ENCODE measurements at places on chromosomes 11 and 22.

- no peak overlapping the region for H3K4me3 ChIP-seq
- no peak overlapping the region for H3K27ac ChIP-seq
- no peaks in the 10 kb centered on the region for H3K36me3 ChIP-seq
- DNase-seq: no peak
Measured at GRCh38 chr11:3020011-3020410, 27.9 kb upstream of the NAP1L4 start.

GRCh38 chr11:95575517-95575916 is 214.1 kb downstream of the FAM76B start:
- no peak for DNase-seq
- H3K4me3 ChIP-seq: no peak overlapping the region

DNA sequence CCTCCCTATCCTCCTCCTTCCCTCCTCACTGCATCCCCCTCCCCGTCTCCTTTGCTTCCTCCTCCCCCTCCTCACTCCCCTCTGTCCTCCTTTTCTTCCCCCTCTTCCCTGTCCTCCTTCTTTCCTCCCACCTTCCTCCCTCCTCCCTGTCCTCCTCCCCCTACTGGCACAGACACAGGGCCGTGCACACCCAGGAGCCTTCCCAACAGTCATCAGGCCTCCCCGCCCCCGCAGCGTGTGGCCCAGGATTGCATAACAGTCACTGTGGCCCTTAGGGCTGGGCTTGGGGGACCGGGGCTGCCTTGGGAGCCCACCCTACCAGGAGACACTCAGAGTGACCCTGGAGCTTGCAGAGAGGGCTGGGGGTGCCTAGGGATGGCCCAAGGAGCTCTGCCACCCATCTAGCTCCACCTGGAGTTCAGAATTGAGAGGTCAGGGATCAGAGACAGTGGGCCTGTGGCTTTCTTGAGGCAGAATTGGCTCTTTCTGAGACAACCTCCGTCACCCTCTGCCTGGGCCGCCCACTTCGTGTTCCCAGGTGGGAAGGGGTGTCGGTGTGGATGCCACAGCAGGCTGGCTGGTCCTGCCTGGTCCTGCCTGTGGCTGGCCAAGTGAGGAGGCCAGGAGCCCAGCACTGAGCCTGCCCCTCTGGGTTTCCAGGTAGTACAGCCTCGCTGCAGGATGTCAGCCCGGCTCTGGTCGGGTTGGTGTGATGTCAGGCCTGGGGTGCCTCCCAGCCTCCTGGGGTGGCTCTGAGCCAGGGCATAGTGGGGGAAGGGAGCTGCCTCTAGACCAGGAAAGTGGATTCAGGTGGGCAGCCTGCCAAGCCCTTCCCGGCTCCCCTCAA is 1.6 kb downstream of the SPI1 start:
- H3K4me1 ChIP-seq: no peaks in the 10 kb centered on the region
- no peaks in the 10 kb centered on the region for H3K27me3 ChIP-seq
- no peak overlapping the region for H3K4me3 ChIP-seq
- no peak overlapping the region for H3K27ac ChIP-seq
- H3K36me3 ChIP-seq: no peaks in the 10 kb centered on the region
- DNase-seq: no peak

DNA sequence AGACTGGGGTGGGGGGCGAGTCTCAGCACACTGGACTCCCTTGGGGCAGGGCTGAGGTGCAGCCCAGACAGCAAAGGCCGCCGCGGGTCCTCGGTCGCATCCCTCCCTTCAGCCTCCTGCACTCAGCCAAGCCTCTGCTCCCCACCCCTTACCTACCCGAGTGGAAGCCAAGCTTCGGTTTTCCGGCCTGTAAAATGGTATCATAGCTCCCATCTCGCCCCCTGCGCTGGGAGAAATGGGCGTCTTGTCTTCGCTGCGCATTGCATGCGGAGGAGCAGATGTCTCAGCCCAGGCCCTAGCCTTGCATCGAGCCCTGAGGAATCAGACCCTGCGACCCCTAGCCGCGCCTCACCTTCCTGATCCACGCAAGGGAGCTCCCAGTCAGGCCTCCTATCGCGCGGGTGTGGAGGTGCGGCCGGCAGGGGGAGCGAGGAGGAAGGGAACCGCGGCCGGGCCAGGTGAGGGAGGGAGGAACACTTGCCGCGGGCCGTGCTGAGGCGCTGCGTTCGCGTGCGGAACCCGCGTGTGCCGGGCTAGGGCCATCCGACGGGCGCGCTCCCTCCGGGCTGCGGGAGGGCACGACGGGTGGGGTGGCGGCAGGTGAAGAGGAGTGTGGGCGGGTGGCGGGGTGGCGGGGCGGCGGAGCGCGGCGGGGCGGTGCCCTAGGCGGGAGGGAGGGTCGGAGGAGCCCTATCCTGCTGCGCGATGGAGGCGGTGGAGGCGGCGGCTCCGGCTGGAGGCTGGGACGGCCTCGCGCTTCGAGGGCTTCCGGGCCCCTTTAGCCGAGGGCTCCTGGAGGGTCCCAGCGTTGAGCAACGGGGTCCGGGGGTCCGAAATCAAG is 4.1 kb upstream of the TBX1 start:
- no peaks in the 10 kb centered on the region for H3K27me3 ChIP-seq
- H3K27ac ChIP-seq: no peak overlapping the region
- H3K4me3 ChIP-seq: no peak overlapping the region
- no peaks in the 10 kb centered on the region for H3K36me3 ChIP-seq

DNA sequence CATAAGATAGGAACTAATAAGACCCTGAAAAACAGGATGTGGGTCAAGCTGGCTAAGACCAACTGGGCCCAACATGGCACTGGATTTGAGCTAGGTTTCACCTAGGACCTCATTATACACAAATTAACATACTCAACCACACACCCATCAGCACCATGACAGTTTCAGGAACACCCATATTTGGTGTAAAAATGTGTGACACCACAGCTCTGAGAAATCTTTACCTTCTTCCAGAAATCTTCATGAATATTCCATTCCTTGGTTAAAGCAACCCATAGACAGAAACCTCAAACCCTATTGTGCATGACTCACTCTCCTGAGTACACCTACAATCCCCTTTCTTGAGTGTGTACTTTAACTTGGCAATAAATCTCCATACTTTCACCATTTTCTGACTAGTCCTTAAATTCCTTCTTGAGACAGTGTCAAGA is 378.8 kb downstream of the DYNC2H1 start:
- no peaks in the 10 kb centered on the region for H3K4me1 ChIP-seq
- no peak overlapping the region for H3K27ac ChIP-seq
- H3K36me3 ChIP-seq: no peaks in the 10 kb centered on the region
- DNase-seq: no peak
- no peak overlapping the region for H3K4me3 ChIP-seq

GRCh38 chr11:75268626-75269366 is 28.2 kb downstream of the TPBGL start:
- H3K4me1 ChIP-seq: no peaks in the 10 kb centered on the region
- H3K27ac ChIP-seq: no peak overlapping the region
- no peaks in the 10 kb centered on the region for H3K36me3 ChIP-seq

DNA sequence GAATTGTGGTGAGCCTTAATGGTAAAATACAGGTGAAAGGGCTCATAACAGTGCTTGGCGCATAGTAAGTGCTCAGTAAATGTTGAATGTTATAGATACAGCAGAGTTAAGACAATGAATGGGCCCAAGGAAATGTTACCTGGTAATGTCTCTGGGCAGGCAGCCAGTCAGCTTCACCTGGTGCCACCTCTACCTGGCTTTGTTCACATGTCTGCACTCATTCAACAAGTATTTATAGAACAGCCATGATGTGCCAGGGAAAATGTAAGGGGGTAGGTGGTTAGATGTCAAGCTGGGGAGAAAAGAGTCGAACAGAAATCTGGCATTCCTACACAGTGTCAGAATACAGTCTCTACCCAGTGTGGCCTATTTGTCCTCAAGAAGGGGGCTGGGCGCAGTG is 238.8 kb upstream of the SYN3 start:
- DNase-seq: no peak
- H3K27ac ChIP-seq: no peak overlapping the region
- no peaks in the 10 kb centered on the region for H3K36me3 ChIP-seq
- no peaks in the 10 kb centered on the region for H3K27me3 ChIP-seq
- H3K4me1 ChIP-seq: no peaks in the 10 kb centered on the region

- no peak overlapping the region for H3K27ac ChIP-seq
- DNase-seq: no peak
- no peaks in the 10 kb centered on the region for H3K36me3 ChIP-seq
- no peak overlapping the region for H3K4me3 ChIP-seq
- no peaks in the 10 kb centered on the region for H3K27me3 ChIP-seq
Measured at GRCh38 chr11:61959114-61959513, 8.3 kb downstream of the FTH1 start.

DNA sequence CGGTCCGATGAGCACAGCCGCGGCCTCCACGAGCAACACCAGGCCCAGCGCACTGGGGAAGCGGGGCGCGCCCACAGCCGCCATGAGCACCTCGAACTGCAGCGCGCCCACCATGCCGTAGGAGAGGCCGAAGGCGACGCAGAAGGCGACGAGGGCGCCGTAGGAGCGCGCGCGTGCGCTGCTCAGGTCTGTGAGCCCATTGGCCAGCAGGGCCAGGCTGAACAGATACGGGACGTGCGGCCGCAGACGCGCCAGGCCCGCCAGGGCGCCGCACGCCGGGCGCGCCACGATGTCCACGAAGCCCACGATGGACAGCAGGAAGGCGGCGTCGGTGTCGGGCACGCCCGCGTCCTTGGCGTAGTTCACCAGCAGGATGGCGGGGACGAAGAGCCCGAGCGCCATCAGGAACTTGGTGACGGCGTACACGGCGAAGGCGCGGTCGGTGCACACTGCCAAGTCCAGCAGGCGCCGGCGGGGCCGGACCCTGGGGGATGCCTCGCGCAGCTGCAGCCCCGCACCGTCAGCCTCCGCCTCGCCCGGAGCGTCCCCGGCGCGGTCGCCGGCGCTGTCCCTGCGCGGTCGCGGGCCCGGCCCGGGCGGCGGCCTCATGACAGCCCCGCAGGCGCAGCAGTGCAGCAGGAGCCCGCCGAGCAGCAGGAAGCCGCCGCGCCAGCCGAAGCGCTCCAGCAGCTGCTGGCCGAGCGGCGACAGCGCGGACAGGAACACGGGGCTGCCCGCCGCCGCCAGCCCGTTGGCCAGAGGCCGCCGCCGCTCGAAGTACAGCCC is 2.9 kb downstream of the SLC16A8 start:
- H3K27me3 ChIP-seq: no peaks in the 10 kb centered on the region
- H3K36me3 ChIP-seq: no peaks in the 10 kb centered on the region
- peaks cover 18% of the 10 kb centered on the region for H3K4me1 ChIP-seq
- H3K27ac ChIP-seq: no peak overlapping the region
- DNase-seq: peak; percentile 49

DNA sequence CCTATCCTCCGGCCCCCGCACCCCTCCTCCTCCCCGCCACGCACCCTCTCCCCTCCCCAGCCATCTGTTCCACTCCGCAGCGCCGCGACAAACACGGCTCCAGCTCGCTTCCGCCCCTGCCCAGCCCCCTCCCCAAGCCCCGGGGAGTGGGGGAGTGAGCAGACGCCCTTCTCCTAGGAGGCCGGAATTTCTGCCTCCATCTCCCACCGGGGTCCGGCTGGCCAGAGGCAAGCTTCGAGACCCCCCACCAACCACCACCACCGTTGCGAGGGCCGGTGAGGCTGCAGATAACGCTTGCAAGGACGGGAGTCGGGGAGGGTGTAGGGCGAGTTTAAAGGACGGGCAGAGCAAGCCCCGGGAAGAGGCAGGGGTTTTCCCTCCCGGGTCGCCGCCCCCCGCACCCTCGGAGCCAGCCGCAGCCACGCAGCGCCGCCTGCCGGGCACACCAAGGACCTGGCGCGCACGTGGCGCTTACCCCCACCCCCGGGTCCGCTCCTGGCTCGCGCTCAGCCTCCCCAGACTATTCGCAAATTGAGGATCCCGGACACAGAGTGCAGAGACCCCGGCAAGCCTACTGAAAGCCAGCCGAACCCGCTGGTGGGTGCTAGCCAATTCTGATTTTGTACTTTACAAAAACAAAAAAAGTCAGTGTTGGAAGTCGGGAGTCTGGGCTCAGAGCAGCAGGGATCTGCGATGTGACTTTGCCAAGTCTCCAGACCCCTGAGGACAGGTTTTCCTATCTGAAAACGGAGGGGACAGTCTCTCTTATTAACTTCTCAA is 22.6 kb downstream of the RTN4RL2 start:
- H3K36me3 ChIP-seq: no peaks in the 10 kb centered on the region
- no peaks in the 10 kb centered on the region for H3K27me3 ChIP-seq
- peak; percentile 61 for DNase-seq
- peak overlapping the region; percentile 38 for H3K4me3 ChIP-seq
- H3K27ac ChIP-seq: no peak overlapping the region

- H3K4me1 ChIP-seq: no peaks in the 10 kb centered on the region
- H3K36me3 ChIP-seq: no peaks in the 10 kb centered on the region
- no peak overlapping the region for H3K27ac ChIP-seq
- H3K4me3 ChIP-seq: no peak overlapping the region
- no peaks in the 10 kb centered on the region for H3K27me3 ChIP-seq
Measured at GRCh38 chr22:26041931-26042330, 127.3 kb upstream of the SEZ6L start.

GRCh38 chr11:131370901-131371790 is 731 bp downstream of the NTM start:
- no peak for DNase-seq
- no peak overlapping the region for H3K4me3 ChIP-seq
- peaks cover 10% of the 10 kb centered on the region for H3K4me1 ChIP-seq
- no peak overlapping the region for H3K27ac ChIP-seq
- H3K27me3 ChIP-seq: no peaks in the 10 kb centered on the region

DNA sequence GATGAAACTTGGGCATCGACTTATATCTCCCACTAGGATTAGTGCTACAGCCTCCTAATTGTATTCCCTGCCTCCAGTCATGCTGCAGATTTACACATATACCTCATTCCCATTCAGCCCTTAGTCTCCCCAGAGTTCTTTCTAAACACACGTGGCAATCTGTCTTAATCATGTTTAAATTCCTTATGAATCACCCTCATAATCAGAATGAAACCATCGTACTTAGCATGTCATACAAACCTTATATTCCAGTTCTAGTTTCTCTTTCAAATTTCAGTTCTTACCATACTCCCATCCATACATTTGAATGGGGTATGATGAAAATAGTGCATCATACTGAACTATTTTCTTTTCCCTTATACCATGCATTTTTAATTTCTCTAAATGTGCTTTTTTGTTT is 6.0 kb upstream of the OR10A2 start:
- no peaks in the 10 kb centered on the region for H3K27me3 ChIP-seq
- no peak overlapping the region for H3K4me3 ChIP-seq
- H3K36me3 ChIP-seq: no peaks in the 10 kb centered on the region
- H3K27ac ChIP-seq: no peak overlapping the region
- no peak for DNase-seq

DNA sequence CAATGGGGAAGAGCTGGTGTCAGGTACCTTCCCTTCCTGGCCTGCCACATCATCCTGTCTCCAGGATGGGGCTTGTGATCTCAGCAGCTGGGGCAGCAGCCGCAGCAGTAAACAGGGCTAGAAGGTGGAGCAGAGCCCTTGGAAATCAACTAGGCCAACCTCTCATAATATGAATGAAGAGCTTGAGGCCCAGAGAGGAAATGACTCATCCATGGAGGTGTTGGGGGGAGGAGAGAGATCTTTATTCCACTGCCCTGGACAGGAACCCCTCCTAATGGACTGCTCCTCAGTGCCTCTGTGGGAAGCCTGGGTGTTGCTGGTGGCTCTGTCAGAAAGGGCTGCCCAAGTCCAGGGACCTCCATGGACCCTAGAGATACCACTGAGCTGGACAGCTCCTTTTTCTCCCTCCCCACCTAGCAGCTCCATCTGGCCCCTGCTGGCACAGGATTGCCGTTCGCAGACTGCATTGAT is 111.8 kb downstream of the OSBP2 start:
- no peaks in the 10 kb centered on the region for H3K36me3 ChIP-seq
- H3K27ac ChIP-seq: no peak overlapping the region
- no peak overlapping the region for H3K4me3 ChIP-seq
- H3K27me3 ChIP-seq: no peaks in the 10 kb centered on the region
- peaks cover 5% of the 10 kb centered on the region for H3K4me1 ChIP-seq
- no peak for DNase-seq

GRCh38 chr11:350723-351255 is 18.5 kb upstream of the B4GALNT4 start:
- no peaks in the 10 kb centered on the region for H3K36me3 ChIP-seq
- peaks cover 28% of the 10 kb centered on the region for H3K4me1 ChIP-seq
- H3K27ac ChIP-seq: peak overlapping the region; percentile 12
- no peaks in the 10 kb centered on the region for H3K27me3 ChIP-seq
- no peak for DNase-seq
